ENCODE measurements at places on chromosomes 6 and 20. TPM values are rescaled to one million over a fixed set of nuclear protein-coding genes. Genes with fewer than 3 reads are reported as not detected.

DNA sequence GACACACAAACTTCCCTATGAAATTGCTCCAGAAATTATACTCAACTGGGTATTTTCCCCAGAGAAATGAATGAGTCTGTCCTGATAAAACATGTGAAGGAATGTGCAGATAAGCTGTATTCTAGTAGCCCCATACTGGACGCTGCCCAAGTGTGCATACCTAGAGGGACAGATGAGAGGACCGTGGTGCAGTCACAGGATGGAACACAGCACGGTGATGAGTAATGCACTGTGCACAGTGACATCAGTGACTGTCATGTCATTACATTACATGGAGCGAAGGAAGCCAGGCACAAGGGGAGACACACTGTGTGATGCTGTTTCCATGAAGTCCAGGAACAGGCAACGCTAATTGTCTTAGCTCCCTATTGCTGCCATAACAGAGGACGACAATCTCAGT lies 155.5 kb downstream of the CDH4 start:
- no peak for DNase-seq

DNA sequence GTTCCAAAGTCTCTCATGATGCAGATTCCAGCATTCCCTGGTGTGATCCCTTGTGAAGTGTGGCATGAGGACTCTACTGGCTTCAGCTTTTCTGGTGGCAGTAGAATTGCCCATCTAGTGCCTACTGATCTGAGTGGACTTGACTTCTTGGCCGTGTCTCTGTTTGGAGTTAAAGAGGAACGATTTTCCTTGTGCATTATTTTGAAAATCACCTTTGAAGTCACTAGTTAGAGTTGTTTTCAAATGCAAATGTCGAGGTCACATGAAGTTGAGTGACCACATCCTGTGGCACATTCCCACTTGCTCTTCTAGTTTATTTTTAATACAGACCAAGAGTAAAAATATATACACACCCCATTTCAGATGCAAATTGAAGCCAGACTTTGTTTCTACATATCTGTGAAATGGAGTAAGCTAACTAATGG lies 270.7 kb upstream of the TAB2 start:
- DNase-seq = no peak

- DNase-seq = no peak
Measured at GRCh38 chr6:6781172-6781872, 192.8 kb downstream of the LY86 start.

Gene GRM1
- polyA plus RNA-seq = 0.07 TPM

Gene DYNLT2
- polyA plus RNA-seq = 6.1 TPM

DNA sequence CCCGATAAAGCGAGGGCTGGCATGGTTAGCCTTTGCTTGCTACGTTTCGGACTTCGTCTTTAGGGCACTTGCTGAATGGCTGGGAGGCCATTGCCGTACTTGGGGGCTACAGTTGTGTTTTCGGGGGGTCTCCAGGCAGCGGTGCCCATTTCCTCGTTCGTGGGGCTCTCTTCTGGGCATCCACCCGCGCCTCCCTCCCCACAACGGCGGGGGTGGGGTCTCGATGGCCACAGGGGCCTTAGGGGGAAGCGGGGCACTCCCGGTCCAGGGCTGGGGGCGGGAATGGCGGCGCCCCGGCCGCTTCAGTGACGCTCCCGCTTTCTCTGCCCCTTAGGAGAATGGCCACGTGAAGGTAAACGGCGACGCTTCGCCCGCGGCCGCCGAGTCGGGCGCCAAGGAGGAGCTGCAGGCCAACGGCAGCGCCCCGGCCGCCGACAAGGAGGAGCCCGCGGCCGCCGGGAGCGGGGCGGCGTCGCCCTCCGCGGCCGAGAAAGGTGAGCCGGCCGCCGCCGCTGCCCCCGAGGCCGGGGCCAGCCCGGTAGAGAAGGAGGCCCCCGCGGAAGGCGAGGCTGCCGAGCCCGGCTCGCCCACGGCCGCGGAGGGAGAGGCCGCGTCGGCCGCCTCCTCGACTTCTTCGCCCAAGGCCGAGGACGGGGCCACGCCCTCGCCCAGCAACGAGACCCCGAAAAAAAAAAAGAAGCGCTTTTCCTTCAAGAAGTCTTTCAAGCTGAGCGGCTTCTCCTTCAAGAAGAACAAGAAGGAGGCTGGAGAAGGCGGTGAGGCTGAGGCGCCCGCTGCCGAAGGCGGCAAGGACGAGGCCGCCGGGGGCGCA lies 2.4 kb downstream of the MARCKS start:
- DNase-seq = peak; percentile 84

Gene EFCAB8
- polyA plus RNA-seq = 0.15 TPM

Gene RIPOR3
- polyA plus RNA-seq = 2.9 TPM

Gene TRIM31
- 0.58 TPM for polyA plus RNA-seq

Gene DSN1
- polyA plus RNA-seq = 23.3 TPM

GRCh38 chr20:45209924-45210323 lies 3.1 kb downstream of the SEMG1 start:
- no peak for DNase-seq

DNA sequence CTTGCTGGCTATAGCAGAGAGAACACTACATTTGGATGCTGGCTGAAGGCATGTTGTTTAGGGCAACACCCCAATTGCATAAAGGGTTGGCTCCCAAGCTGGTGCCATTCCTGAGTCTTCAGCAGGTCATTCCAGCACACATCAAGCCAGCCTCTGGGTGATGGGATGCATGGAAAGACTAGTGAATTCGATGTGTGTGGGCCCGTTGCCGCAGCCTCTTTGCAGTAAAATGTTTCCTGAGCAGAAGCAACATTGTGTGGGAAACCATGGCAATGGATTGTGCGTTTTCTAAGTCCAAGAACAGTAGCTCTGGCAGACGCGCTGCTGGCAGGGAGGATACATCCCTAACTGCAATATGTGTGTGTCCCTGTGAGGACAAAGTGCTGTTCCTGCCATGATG lies 142.4 kb upstream of the SLC24A3 start:
- DNase-seq = no peak

DNA sequence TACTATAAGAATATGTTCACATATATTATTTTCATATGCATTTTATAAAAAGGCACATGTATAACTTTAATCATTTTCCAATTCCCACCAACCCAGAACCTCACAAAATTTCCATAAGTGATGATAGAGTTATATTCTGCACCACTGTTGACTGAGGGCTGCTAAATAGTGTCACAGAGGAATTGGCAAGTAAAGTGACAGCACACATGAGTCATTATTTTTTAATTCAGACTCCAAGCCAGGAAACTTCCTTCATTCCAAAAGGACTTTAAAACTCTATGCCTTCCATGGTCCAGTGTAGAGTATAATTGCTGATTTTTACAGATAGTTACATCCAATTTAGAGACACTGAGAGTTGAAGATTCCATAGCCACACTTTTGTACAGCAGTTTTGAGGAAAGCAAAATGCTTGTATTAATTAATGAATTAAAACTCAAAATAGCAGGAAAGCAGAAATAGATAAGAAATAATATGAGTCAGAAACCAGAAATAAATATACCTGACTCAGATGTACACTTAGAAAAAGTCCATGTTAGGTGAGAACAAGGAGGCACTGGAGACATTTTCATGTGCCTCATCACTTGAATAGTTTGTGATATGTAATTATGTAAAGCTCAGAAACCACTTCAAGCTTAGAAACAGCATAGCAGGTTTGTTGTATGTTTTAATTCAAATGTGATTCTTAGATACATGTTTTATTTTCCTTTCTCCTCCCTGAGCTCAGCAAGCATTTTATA lies 425.2 kb upstream of the OPRM1 start:
- no peak for DNase-seq

Gene POU5F1
- 1.8 TPM for polyA plus RNA-seq

GRCh38 chr6:141464896-141465295 lies 667.8 kb upstream of the GJE1 start:
- no peak for DNase-seq

GRCh38 chr6:55108134-55109130 lies 65.9 kb upstream of the HCRTR2 start:
- no peak for DNase-seq

DNA sequence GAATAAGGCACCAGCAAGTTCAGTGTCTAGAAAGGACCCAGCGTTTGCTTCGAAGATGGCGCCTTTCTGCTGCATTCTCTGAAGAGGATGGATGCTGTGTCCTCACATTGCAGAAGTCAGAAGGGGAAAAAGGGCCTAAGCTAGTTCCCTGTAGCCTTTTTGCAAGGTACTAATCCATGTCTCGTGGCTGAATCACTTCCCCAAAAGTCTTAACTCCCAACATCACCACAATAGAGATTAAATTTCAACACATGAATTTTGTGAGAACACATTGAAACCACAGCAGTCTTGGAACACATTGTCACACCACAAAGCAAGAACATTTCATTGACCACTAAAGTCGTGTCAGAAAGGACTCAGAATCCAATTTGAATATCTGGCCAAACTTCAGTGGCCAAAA lies 42.1 kb downstream of the KLHL31 start:
- no peak for DNase-seq

- DNase-seq = no peak
Measured at GRCh38 chr20:46820682-46821081, 74.0 kb upstream of the EYA2 start.

DNA sequence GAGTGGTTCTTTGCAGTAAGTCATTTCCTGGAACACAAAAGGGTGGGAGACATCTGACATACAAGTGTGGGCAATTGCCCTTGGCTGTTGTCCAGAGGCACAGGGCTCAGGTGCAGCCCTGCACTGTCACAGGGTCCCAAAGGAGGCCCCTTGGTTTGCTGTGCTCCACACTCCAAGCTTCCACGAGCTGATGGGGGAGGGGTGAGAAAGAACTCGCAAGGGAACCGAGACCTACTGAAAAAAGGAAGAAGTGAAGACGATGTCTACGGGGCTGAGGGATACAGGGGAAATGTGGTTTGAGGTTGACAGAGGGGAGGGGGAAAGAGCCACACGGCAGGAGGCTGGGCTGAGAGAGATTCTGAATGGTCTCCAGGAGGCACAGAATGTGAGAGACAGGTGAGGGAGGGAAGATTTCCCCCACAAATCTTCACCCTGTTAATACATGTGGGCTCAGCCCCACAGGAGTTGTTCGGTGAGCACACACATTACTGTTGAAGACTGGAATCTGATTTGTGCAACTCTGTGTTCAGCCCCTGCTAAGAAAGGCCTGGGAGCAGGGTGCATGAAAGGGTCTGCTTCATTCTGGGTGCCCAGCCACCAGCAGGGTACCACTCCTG lies 123.4 kb downstream of the LY86 start:
- no peak for DNase-seq

DNA sequence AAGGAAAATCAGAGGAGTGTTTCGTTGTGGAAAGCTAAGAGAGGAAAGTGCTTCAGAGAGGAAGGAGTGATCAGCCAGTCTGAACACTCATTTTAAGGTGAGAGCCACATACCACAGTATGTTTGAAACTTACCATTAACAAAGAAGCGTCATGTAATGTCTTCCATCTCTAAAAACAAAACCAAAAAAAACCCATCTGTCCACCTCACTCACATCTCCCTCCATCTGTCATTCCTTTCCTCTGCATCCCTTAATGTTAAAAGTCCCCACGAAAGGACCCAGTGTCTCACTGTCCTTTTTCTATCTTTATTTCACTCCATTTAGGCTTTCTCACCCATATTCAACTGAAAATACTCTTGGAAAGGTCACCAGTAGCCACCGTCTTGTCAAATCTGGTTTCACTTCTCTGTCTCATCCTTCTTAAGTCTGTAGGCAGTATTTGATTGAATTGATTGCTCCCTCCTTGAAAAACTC lies 59.4 kb upstream of the GNRH2 start:
- no peak for DNase-seq

DNA sequence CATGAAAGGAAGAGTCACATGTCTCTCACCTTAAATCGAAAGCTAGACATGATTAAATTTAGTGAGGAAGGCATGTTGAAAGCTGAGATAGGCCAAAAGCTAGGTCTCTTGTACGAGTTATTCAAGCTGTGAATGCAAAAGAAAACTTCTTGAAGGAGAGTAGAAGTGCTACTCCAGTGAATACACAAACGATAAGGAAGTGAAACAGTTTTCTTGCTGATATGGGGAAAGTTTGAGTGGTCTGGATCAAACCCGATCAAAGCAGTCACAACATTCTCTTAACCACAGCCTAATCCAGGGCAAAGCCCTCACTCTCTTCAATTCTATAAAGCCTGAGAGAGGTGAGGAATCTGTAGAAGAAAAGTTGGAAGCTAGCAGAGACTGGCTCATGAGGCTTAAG lies 1.9 kb upstream of the TPD52L1 start:
- DNase-seq = no peak

GRCh38 chr20:45083127-45083526 lies 17.8 kb downstream of the KCNS1 start:
- no peak for DNase-seq

- no peak for DNase-seq
Measured at GRCh38 chr20:36017048-36017951, 48.9 kb downstream of the CNBD2 start.
